Activated CD4-positive, CD25-positive, alpha-beta regulatory T cell treated with anti-CD3 and anti-CD28 coated beads, Interleukin-2, amount 50 U/mL, for 16 hours (primary cell): ENCODE measurements at places on chromosomes 1 and 21.

GRCh38 chr1:184218458-184219075, 167.0 kb downstream of the TSEN15 start:
- no peak for DNase-seq

GRCh38 chr1:193514397-193514796, 328.0 kb upstream of the B3GALT2 start:
- no peak for DNase-seq

GRCh38 chr1:27609210-27609555, 5.2 kb upstream of the AHDC1 start:
- no peak for DNase-seq

- no peak for DNase-seq
These were observed 35.5 kb downstream of the TIAM1 start for GRCh38 chr21:31308584-31308983.

DNA sequence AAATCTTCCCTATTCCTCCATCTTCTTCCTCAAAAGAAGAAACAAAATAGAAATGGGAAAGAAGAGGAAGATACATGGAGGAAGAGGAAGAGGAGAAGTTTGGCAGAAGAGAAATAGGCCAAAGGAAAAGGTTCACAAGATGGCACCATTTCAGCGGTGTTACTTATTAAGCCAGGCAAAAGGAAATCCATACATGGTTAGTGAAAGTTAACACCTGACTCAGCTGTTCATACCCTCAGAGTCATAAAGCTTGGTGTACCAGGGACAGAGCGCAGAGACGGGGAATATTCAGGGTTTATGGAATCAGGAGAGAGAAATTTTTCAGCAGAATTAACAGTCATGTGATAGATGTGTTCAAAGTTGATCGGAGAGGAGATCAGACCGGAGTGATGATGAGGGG, 70.6 kb downstream of the COQ8A start:
- no peak for DNase-seq

- DNase-seq = no peak
These were observed 59.9 kb upstream of the QSOX1 start for GRCh38 chr1:180094705-180095295.

- no peak for DNase-seq
These were observed 7.6 kb downstream of the SNRNP40 start for GRCh38 chr1:31289021-31289420.

GRCh38 chr1:68811806-68812205, 314.9 kb upstream of the DEPDC1 start:
- DNase-seq = no peak
